ENCODE measurements at places on chromosomes 4 and X.

GRCh38 chrX:45208121-45208856 is 7.6 kb upstream of the DIPK2B start:
- DNase-seq = no peak

GRCh38 chr4:4843635-4844291 is 15.7 kb upstream of the MSX1 start:
- DNase-seq = no peak

DNA sequence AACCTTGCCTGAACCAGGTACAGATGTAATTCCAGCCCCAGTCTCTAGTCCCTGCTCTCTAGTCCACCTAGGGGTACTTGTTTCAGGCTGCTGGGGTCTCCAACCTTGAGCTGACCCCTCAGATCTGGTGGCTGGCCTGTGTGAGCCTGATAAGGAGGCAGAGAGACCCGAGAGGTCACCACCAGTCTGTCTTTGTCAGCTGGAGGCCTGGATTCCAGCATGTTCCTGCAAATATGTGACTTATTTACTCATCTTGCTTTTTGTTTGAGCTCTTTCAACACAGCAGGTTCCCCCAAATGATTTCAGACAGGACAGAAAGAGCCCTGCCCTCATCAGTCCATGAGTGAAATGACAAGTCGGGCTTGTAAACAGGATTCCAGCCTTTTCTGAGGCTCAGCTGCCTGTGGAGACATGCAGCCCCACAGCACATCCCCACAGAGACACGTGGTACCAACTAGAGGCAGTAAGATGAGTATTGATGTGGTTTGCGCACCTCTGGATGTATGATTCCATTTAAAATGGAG is 37.5 kb upstream of the STK26 start:
- no peak for DNase-seq

DNA sequence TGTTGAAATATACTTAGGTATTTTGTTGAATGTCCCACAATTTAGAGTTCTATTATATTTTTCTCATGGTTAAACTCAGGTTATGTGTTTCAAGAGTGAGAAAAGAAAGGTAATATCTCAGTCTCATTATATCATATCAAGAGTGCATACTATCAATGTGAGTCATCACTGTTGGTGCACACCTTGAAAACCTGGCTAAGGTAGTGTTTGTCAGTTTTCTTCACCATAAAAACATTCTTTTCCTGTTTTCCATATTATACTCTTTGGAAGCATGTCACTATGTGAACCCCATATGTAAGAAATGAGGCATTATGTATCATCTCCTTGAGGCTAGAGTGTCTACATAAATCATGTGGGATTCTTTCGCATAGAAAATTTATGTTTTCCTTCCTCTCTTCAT is 307.6 kb upstream of the CTSO start:
- no peak for DNase-seq

DNA sequence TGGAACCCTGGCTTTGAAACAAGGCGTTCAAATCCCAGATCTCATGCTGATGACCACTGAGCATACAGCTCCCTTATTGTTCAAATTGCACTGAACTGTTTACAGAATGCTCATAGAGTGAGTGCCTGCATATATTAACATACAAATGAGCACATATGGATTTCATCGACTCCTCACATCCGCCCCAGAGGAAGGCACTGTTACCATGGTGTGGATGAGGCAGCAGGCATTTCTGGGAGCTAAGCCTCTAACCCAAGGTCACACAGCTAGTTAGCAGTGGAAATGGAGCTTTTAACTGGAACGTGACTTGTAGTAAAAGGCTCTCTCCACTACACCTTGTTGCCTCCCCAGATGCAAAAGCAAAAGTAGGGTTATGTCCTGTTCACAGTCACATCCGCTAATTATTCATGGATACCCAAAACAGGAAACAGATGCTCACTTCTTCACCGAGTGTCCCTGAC is 289.7 kb downstream of the STK32B start:
- no peak for DNase-seq

DNA sequence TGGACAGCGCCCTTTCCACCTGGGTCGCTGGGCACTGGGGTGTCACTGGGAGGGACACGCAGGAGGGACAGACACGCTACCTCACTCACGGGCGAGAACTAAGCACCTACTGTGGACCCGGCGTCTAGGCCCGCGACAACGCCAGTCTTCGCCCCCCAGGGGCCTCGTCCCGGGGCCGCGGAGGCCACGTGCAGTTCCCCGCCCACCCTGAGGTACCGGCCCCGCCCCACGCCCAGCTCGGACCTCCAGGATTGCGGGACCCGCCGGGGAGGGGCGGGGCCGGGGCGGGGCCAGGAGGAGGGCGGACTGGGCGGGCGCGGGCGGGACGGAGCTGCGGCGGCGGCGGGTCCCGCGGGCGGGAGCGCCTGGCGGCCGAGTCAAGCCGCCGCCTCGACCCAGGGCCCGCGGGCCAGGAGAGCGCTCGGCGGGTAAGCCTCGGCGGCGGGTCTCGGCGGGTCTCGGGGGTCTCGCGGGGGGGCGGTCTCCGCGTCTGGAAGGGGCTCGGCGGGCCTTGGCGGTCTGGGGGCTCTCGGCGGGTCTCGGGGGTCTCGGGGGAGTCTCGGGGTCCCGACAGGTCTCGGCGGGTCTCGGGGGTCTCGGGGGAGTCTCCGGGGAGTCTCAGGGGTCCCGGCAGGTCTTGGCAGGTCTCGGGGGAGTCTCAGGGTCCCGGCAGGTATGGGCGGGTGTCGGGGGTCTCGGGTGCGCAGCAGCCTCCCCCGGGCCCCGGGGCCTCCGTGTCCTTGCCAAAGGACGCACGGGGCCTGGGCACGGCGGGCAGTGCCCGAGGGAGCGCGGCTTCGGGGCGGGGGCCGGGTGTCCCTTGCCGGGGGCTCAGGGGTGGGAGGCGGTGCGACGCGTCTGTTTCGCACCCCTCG is at the start of gene SH3BP2:
Gene SH3BP2, plus strand, starts transcription at position 375 of the 875 bp plus-strand sequence. CDS start 27,533 bp downstream, outside the sequence.
- no peak for DNase-seq

GRCh38 chr4:185809533-185810071 is 2.4 kb downstream of the SORBS2 start:
- DNase-seq = no peak

DNA sequence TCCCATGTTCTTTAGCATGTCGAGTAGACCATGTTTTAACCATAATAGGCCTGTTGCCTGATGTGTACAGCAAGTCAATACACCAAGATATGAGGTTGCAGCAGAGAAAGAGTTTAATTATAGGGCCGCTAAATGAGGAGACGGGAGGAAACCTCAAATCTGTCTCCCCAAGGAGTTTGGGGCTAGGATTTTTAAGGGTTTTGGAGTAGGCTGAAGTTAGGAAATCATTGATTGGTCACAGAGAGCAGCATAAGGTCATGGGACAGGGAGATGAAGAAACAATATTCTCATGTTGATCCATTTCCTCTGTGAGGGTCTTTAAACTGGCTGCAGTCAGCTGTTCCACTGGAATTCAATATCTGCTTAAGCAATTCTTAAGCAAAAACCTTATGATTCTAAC is 160.2 kb upstream of the GALNT7 start:
- no peak for DNase-seq

- DNase-seq = no peak
These were observed 962.6 kb downstream of the PCDH7 start for GRCh38 chr4:31682796-31683195.

DNA sequence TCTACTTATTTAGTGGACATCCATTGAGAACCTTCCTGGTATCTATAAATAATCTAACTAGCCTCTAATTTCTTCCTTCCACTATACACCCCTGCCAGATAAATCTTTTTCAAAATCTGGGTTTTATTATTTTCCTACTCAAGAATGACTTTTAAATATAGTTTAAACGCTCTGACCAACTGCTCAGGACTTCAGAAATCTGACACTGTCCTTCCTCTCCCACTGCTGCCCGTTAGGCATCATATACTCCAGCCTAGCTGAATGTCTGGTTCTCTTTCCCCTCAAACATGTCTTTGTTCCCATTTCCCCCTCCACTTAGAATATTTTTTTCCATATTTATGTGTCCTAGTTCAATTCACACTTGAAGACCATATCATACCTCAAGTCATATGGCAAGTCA is 35.2 kb upstream of the CBLL2 start:
- no peak for DNase-seq

DNA sequence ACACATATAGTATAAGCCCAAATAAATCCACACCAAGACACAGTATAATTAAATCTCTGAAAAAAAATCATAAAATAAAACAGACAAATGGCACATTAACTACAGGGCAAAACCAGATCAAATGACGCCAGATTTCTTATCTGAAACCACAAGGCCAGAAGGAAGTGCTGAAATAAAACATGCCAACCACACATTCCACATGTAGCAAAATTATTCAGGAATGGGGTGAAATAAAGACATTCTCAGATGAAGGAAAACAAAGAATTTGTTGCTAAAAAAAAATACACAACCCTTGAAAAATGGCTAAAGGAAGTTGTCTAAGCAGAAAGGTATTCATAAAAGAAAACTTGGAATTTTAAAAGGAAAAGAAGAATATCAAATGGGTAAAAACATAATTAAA is 4.5 kb upstream of the DCAF12L1 start:
- no peak for DNase-seq

- DNase-seq = no peak
These were observed 8.0 kb downstream of the IBSP start for GRCh38 chr4:87807402-87807801.

- DNase-seq = no peak
These were observed 209.2 kb downstream of the GLUD2 start for GRCh38 chrX:121256647-121257046.

DNA sequence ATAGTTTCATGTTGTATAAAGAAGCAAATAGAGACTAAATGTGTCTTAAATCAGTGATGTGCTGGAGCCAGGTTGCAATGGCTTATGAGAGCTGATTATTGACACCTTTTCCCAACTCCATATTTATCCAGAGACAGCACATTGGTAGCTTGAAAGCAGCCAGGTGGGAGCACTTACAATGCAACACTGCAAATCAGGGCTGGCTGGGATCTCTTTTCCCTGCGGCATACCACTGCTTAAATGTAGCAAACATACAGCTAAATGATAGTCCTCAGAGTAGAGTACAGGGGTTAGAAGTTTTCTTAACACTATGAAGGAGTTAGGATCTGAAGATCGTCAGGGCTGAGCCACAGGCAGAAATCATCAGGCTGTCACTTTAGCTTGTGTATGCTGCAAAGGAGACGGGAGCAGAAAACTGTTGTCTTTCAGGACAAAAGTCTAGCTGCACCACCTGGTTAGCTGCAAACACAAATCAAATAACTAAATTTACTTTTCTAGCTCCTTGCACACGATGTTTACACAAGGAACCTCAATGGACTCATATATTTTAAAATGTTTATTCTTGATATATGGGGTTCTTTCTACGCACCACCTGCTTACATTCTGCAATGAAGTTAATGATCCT is 527.3 kb downstream of the TLL1 start:
- DNase-seq = no peak

DNA sequence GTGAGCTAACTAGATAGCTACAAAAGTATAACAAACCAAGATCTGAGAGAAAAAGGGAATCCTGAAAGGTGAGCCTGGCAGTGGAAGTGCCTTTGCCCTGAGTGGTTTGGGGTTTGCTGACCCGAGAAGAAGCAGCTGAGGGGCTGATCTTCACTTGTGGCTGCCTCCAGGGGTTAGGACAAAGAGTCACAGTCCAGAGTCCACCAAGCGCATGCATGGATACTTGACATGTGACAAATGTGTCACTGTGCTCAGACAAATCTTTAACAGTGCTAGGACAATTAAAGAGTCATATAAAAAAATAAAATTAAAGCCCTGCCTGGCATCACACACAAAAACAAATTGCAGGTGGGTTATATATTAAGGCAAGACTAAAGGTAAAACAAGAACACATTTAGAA is 26.4 kb downstream of the HMGB3 start:
- DNase-seq = no peak

DNA sequence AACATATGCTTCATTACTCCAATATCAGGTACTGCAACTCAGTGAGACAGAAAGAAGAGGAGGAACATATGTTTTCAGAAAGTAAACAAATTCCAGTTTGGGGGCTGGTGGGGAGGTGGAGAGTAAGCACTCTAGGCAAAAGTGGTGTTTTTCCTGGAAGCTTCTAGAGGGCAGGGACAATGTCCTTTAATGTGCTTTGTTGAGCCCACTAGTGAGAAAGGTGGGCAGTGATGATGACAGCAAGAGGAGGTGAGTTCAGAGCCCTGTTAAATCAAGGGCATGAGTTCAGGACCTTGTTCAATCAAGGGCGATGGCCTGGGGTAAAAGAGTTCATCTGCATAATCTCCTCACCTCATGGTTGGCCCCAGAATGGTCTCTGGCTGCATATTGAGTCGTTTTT is 38.4 kb downstream of the GPC3 start:
- DNase-seq = no peak

GRCh38 chr4:68369142-68369805 is 19.4 kb upstream of the YTHDC1 start:
- no peak for DNase-seq

DNA sequence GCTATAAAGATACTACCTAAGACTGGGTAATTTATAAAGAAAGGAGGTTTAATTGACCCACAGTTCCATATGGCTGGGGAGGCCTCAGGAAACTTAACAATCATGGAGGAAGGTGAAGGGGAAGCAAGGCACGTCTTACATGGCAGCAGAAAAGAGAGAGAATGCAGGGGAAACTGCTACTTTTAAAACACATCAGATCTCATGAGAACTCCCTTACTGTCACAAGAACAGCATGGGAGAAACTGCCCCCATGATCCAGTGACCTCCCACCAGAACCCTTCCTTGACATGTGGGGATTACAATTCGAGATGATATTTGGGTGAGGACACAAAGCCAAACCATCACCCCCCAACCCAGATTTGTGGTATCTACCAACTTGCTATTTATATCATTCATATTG is 13.9 kb downstream of the TEX13C start:
- no peak for DNase-seq

DNA sequence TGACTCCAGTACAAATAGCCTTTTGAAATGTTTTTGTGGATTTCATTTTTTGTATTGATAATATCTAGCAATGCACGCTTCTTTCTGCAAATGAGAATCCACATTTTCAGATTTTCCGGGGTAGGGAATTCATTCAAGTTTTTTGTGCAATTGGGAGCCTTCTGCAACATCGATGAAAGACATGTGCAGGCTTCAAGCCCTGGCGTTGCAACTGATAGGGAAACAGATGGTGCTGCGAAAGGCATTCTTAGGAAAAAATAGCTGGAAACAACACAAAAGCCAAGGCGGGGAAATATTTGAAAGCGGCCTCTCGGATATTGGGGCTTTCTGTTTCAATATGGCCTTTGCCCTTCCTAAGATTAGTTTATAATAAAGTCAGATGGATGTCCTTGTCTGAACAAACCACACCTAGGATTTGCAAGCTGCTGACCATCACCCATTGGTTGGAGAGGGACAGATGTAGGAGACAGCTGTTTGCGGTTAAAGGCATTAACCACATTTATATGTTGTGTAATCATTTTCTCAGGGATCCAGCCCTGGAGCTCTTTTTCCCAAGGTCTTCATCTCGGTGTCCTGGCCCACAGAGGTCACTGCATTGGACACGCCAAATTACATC is 136.5 kb downstream of the PRKX start:
- DNase-seq = no peak

DNA sequence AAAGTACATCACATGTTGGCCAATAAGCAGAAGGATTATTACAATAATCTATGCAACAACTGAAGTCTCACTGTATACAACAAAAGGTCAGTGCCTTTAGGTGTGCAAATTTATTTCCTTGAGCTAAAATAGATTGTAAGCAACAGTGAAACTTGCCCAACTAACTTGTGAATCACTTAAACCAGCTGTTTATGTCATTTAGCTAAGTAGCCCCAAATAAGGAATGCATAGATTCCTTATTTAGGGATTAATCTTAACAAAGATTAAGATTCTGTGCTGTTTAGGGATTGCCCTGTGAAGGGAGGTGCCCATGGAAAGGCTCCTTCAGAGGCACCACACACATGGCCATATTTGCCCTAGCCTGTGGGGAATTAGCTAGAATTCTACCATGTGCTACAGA is 168.6 kb downstream of the MAML3 start:
- no peak for DNase-seq
